Activated naive CD4-positive, alpha-beta T cell treated with Interleukin-2 at 50 U/mL for 16 hours (primary cell): ENCODE measurements at places on chromosomes 11 and 22.

GRCh38 chr11:125593114-125593820 is 615 bp downstream of the STT3A start:
- DNase-seq, result no peak

DNA sequence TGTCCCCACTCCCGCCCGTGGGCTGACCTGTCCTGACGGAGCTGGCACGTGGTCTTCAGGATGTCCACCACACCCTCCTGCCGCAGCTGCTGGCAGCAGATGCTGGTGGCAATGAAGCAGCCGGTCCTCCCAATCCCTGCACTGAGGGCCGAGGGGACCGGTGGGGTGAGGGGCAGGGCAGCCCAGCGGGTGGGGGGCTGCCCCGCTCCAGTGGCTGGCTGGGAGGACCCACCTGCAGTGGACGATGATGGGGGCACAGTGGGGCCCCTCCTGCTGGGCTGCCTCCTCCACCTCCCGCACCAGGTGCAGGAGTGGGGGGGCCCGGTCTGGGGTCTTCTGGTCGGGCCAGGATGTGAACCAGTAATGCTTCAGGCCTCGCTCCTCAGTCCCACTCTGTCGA is 3.4 kb upstream of the IGSF22 start:
- no peak for DNase-seq

GRCh38 chr11:21190181-21190580 is 520.8 kb downstream of the NELL1 start:
- no peak for DNase-seq

GRCh38 chr11:46978005-46978491 is 41.5 kb downstream of the CSTPP1 start:
- no peak for DNase-seq

DNA sequence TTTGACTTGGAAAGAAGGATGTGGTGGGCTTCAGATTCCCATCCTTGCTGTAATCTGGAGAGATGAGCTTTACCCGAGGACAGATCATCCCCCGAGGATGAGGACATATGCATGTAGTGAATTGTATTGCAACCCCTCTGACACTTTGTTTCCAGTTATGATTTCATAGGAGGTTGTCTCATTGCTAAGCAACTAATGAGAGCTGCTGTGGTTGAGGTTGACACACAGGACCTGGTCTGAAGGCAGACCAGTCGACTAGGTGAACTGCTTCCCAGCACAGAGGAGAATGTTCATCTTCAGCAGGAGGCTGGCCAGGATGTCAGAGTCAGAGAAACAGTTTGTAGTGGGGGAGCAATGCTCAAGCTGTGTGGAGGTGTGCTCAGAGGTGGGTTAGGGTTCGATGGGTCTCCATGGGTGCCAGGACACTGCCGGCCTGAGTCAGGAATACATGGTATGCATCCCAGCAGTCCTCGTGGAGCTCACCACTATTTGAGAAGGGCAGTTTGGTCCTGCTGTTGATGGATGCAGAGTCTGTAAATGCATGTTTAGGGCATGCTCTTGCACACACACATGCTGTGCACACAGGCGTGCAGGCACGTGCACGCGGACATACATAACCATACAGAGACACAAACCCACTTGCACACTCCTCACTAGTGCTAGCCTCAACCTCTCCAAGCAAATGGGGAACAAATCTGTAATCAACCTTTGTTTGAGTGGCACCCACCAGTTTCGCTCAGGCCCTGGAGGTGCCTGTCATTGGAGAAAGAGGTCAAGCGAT is 153.7 kb downstream of the TBC1D22A start:
- DNase-seq, result no peak

DNA sequence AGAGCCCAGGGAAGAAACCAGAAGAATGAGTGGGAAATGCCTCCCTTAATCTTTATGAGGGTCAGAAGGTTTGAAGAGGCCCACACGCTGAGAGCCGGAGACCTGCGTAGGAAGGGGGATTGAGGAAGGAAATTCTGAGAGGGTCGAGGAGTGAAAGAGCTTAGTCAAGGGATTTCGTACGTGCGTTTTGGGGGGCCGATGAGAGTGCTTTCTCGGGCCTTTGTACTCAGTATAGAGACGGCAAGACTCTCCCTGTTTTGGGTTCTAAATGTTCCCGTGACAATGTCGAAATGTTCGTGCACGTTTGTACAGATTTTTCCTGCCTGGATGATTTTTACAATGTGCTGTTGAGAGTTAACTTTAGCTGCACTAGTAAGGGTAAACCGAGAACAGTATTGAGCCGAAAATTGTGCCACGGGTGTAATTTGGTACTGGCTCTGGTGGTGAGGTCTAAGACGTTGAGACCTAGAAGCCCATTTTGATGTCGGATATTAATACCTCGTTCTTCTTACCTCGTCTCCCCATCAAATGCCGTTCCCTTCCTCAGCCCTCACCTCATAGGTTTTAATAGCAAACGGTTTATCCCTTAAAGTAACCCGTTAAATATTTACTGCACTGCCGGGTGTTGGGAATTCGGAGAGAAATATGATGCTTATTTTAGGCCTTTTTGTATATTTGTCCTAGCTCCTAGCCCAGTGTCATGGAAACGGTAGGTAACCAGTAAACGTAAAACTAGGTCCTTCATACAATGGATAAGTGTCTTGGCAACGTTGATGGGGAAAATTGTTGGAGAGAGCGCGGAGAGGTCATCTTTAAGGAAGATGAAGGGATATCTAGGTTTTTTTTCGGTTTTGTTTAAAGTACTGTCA is 734 bp downstream of the C11orf58 start:
- no peak for DNase-seq
